Left ventricle myocardium superior (tissue), 1 donor: ENCODE measurements at places on chromosomes 3 and 15. TPM values are rescaled to one million over a fixed set of nuclear protein-coding genes. Genes with fewer than 3 reads are reported as not detected.

DNA sequence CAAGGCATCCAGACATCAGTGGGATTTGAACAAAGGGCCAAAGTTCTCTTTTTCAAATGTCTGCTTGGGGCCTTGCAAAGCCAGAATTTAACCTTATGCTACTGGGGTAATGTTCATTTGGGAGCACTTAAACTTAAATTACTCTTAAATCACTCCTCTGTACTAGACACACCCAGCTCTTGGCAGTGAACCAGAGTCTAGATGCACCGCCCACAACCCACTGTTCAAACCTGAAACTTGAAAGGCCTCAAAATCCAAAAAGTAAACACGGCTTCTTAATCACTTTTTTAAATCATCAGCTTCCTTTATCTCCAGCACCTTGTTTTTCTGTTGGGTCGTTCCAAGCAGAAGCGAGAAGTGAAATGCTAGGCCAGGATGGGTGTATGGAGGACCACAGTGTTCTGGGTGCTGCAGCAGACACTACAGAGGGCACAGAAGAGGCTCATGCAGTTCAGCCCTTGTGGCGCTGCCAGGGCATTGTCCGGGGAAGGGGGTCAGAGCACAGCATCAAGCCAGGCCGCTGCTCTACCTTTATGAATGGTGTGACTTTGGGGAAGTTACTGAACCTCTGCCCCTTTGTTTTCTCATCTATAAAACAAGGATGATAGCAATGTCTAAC lies 28.8 kb downstream of the MECOM start:
- no peak for DNase-seq

GRCh38 chr3:38958026-38958720 lies 93.6 kb downstream of the SCN11A start:
- no peak for DNase-seq

- no peak for DNase-seq
These were observed 8.9 kb downstream of the OR5AC2 start for GRCh38 chr3:98095882-98096281.

DNA sequence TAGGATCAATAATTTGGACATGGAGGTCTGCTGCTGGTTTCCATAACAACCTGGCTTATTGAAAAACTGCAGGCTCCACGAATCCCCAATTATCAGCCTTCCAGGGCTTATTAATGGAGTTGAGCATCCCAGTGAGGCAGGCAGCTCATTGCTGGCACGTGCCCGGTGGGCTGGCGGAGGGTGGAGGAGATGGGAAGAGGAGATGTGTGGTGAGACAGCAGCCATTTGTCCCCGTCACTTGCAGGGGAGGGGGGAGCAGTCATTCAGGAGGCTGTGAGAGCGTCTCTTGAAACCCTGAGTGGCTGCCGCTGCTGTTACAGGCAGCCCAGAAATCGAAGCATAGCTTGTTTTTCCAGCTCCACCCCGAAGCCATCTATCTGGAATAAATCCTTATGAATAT lies 70.6 kb downstream of the GAP43 start:
- no peak for DNase-seq

DNA sequence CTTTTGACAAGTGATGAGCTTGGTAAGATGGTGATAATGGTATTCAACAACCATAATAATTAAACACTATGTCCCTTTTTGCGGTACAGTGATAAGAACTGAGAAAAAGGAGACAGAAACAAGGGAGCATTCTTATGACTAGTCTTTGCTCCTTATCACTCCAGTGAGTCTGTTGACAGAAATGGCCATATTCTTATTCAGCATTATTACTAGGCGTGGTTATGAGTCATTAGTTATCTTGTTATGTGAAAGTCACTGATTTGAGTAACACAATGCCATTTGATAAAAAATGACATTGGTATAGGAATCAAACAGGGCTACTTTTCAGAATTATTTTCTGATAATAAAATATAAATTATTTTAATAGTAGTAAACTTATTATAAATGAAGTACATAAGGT lies 193.5 kb downstream of the C3orf38 start:
- no peak for DNase-seq

- peak; percentile 70 for DNase-seq
These were observed 4.3 kb upstream of the LSMEM2 start for GRCh38 chr3:50274371-50275104.

- no peak for DNase-seq
These were observed 204.9 kb downstream of the TIGIT start for GRCh38 chr3:114498539-114499370.

- no peak for DNase-seq
These were observed 2.6 kb upstream of the SLC9A9 start for GRCh38 chr3:143850877-143851276.

DNA sequence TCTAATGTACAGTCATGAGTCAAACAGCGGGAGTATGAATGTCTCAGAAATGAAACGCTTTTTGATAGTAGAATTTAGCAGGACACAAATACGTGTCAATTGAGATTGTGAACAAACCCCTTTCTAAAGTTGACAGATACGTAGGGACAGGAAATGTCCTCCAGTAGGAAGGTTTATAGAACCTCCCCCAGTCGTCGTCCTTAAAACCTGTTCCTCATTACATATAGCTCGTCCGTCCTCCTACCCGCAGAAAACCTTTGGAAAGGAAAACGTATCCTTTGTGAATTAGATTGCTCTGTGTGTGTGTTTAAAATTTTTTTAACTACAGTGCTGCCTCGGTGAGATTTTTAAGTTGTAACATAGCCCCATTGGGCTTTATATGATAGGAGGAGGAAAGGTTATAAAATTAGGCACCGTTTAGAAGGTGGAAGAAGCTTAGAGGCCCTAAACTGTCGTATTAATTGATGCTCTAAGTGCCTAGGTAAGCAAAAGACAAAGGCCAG lies 4.1 kb downstream of the UBE2E1 start:
- no peak for DNase-seq

DNA sequence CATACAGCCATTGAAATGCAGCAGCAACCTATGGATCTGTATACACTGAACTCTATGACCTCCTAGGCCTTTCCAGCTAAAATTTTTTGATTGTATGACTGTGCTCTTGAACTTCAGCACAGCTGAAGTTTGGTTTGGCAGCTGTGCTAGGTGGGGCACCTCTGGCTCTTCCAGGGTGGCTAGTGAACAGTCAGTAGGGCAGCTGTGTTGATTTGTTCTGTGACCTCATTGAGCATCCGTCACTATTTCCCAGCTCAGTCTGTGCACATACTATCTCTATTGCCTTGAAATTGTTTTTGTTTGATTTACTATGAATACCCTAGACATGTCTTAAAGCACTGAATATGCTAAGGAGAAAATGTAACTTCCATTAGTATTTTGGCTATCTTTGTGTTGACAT lies 363.2 kb upstream of the NAALADL2 start:
- no peak for DNase-seq

- no peak for DNase-seq
These were observed 29.2 kb downstream of the GJD2 start for GRCh38 chr15:34725556-34725955.

GRCh38 chr3:69553888-69554287 lies 168.0 kb upstream of the FRMD4B start:
- DNase-seq = no peak

GRCh38 chr3:122307976-122308375 lies 17.1 kb upstream of the CSTA start:
- DNase-seq = no peak

GRCh38 chr3:144429719-144430121 lies 458.1 kb downstream of the DIPK2A start:
- DNase-seq = no peak

DNA sequence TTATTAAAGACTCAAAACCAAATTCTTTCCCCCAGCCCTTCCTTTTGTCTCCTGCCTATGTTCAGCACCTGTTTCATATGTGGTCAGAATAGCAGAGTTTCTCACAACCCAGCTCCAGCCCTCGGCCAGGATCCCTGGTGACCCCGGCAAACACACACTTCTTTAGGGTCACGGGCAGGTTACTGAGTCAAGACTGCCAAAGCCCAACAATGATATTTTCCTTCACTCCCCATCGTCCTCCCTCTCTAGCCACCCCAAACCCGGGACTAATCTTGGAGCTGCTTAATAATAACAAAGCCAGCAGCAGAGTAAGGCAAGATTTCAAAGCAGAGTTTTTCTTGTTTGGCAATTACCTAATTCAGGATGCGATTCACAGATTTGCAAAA lies 25.5 kb downstream of the RARB start:
- no peak for DNase-seq

DNA sequence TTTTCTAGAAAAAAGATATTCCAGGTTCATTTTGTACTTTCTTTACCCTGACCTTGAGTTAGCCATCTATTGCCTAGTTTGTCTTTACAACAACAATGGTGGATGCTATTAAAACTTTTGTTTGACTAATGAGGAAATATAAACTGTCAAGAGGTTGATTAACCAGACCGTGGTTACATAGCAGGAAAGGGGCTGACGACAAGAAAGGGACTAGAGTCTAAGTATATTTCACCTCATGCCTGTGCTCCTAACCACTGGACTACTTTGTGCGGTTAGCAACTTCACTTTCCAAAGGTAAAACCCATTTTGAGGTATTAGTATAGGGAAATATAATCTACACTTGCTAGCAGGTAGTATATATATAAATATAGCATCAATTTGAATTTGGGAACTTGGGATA lies 327.1 kb downstream of the SATB1 start:
- DNase-seq = no peak

DNA sequence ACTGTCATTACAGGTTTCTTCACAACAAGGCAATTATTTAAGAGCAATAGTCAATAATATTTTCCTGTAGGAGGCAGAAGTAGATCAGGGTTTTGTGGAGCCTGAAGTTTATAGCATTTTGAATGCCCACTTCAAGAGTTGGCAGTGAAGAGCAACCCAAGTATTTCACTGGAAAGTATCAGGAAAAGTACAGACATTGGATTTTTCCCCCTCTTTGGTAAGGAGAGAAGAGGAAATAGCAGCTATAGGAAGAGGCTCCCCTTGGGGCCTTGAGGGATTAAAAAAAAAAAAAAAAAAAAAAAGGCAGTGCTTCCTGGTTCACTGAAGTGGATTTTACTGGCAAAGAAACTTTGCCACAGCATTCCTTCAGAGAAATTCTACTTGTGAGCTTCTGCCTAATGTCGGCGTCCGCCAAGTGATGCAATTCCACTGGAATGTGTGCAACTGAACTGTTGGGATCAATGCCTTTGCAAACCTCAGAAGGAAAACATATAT lies 5.7 kb upstream of the CNTN6 start:
- peak; percentile 33 for DNase-seq

DNA sequence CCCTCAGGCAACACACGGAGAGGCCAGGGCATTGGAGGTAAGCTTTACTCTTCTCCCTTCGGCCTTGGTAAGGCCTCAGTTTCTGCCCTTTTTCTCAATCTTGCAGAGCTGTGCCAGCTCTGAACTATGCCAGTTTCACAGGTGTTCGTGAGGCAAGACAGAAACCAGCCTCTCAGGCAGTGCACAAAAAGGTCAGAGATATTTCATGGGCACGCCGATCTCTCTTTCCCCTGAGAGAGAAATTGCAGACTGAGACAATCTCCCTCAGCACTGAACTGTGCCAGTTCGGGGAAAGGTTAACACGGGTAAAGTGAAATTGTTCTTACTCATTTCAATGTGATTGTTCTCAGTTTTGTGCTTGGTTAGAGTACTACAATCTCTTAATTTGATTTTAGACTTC lies 88.5 kb downstream of the GMNC start:
- DNase-seq = peak; percentile 40

GRCh38 chr3:29128001-29128400 lies 152.9 kb upstream of the RBMS3 start:
- DNase-seq = no peak

Gene IL17RB
- 3.1 TPM for total RNA-seq

Gene ARGFX
- not detected for total RNA-seq

Gene GPR27
- 4.4 TPM for total RNA-seq

Gene SAMD7
- not detected for total RNA-seq

Gene MCTP2
- total RNA-seq = 2.1 TPM

Gene TICRR
- 0.12 TPM for total RNA-seq

Gene GOLGA8H
- total RNA-seq = not detected

Gene CCRL2
- 1.4 TPM for total RNA-seq
